ENCODE measurements at places on chromosomes 7 and 10. TPM values are rescaled to one million over a fixed set of nuclear protein-coding genes. Genes with fewer than 3 reads are reported as not detected.

NODAL gene
- not detected for total RNA-seq

PCGF5 gene
- total RNA-seq, result 25.0 TPM

LAMB1 gene
- 29.1 TPM for total RNA-seq

GIMAP4 gene
- 9.8 TPM for total RNA-seq

CAV1 gene
- 9.3 TPM for total RNA-seq

MET gene
- 32.2 TPM for total RNA-seq

ANXA8L1 gene
- total RNA-seq, result 0.86 TPM

TEX36 gene
- total RNA-seq, result not detected

ZNF425 gene
- total RNA-seq, result 1.1 TPM

LRIT1 gene
- total RNA-seq, result not detected

TAS2R4 gene
- 0.40 TPM for total RNA-seq

PANK1 gene
- 48.9 TPM for total RNA-seq

AOAH gene
- total RNA-seq, result 3.3 TPM

TBRG4 gene
- total RNA-seq, result 40.2 TPM

ZNF804B gene
- total RNA-seq, result not detected

PROSER2 gene
- total RNA-seq, result 38.3 TPM

HK1 gene
- total RNA-seq, result 6.8 TPM

NRP1 gene
- 20.6 TPM for total RNA-seq

PDZD7 gene
- 0.13 TPM for total RNA-seq

CC2D2B gene
- total RNA-seq, result 0.10 TPM

KEL gene
- total RNA-seq, result 0.28 TPM

PAPSS2 gene
- 120 TPM for total RNA-seq

FUOM gene
- total RNA-seq, result 177 TPM

PGAM1 gene
- 151 TPM for total RNA-seq

PNLIP gene
- total RNA-seq, result 3.1 TPM

ATOH7 gene
- 1.2 TPM for total RNA-seq

CRHR2 gene
- total RNA-seq, result not detected

MRC1 gene
- 30.9 TPM for total RNA-seq

ADAM8 gene
- 7.4 TPM for total RNA-seq

COL1A2 gene
- 11.8 TPM for total RNA-seq

HOXA10 gene
- total RNA-seq, result 0.10 TPM

ACHE gene
- 0.48 TPM for total RNA-seq

LRRN3 gene
- 0.48 TPM for total RNA-seq

DCLRE1A gene
- total RNA-seq, result 5.8 TPM

GFRA1 gene
- 75.2 TPM for total RNA-seq

NRG3 gene
- total RNA-seq, result 1.1 TPM

BEND7 gene
- 14.9 TPM for total RNA-seq

IFT22 gene
- total RNA-seq, result 7.0 TPM

GNGT1 gene
- total RNA-seq, result not detected

ACSL5 gene
- 61.7 TPM for total RNA-seq

CAMK2B gene
- 5.0 TPM for total RNA-seq

ERVW-1 gene
- total RNA-seq, result not detected

TFPI2 gene
- total RNA-seq, result 0.96 TPM

SLC25A40 gene
- total RNA-seq, result 8.0 TPM

ADAM22 gene
- total RNA-seq, result 0.53 TPM

HECW1 gene
- total RNA-seq, result not detected

ENO4 gene
- not detected for total RNA-seq

CCNY gene
- 48.4 TPM for total RNA-seq

All from left lobe of liver (tissue), 2 donors.